ENCODE measurements at places on chromosomes 6 and 20. TPM values are rescaled to one million over a fixed set of nuclear protein-coding genes. Genes with fewer than 3 reads are reported as not detected.

DNA sequence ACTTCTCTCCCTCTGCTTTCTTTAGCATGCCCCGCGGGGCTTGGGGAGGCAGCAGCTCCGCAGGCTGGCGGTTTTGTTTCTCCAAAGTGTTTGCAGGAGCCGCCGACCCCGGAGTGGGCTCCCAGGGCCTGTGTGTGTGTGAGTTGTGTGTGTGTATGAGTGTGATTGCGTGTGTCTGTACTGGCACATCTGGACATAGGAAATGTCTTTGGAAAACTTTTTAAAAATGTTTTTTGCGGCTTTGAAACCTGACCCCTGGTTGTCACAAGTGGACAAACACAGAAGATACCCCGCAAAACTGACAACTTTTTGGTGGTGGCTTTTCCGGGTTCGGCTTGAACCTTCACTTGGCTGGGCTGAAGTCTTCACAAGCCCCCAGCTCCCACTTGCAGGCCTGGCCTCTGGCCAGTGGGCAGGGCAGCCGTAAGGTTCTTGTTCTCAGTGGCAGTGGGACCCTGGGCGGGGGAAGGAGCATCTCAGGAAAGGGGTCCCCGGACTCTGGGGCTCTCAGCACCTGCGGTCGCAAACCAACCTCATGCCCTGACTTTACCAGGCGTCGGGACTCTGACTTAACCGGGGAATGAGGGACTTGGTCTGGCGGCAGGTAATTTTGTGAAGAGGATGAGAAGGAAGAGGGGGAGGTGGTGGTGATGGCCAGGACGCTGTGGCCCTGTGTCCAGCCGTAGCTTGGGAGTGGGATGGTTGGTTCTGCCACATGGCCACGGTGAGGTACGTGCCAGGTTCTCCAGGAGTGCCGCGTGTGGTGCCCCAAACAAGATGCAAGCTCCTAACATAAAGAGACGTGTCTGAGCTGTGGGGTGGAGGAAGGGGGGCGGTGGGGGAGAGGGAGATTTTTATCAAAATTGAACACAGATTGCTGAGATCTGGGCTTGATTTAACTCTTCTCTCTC is 619 bp downstream of the DAAM2 start:
- H3K27me3 ChIP-seq, result peaks cover 64% of the 10 kb centered on the region
- H3K27ac ChIP-seq, result no peak overlapping the region
- no peaks in the 10 kb centered on the region for H3K36me3 ChIP-seq
- no peak overlapping the region for H3K4me3 ChIP-seq
- H3K4me1 ChIP-seq, result no peaks in the 10 kb centered on the region

DNA sequence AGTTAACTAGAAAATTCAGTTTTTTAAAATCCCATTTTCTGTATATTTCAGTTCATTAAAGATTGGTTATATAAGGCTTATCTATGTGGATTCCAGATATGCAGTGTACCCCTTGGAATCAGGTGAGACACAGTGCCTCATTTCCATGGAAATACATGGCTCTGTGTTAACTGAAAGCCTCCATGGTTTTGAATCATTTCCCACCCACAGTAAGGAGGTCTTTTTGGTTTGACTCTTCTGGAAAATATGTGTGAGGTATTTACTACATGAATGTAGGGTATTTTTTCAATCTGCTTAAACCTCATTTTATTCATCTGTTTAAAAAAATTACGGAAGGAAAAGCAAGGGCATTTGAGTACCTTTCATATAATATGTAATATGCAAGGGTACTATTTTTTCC is 25.5 kb downstream of the RNF144B start:
- H3K36me3 ChIP-seq, result no peaks in the 10 kb centered on the region
- H3K4me1 ChIP-seq, result peaks cover 7% of the 10 kb centered on the region
- no peak overlapping the region for H3K27ac ChIP-seq
- DNase-seq, result no peak
- H3K27me3 ChIP-seq, result no peaks in the 10 kb centered on the region
- H3K4me3 ChIP-seq, result no peak overlapping the region

- H3K4me3 ChIP-seq, result no peak overlapping the region
- H3K36me3 ChIP-seq, result no peaks in the 10 kb centered on the region
Observed at GRCh38 chr6:35161266-35161665, 20.1 kb upstream of the TCP11 start.

DNA sequence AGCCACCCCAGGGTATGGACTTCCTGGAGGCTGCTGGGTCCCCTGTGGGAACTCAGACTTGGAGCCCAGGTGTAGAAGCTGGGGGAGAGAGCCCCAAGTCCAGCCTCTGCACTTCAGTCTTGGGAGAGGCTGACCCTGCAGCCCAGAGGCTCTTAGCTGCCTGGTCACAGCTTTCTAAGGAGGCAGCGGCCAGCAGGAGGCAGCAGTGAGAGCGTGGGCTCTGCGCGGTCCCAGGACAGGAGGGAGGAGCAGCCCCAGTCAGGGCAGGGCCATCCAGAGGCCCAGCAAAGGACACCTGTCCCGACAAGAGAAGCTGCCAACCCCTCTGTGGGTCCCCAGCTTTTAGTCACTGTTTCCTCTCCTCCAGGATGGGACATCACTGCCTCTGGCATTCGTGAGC is 9.4 kb downstream of the TREML2 start:
- H3K4me3 ChIP-seq, result no peak overlapping the region
- H3K27me3 ChIP-seq, result peaks cover 86% of the 10 kb centered on the region
- no peak overlapping the region for H3K27ac ChIP-seq
- DNase-seq, result peak; percentile 72
- H3K4me1 ChIP-seq, result no peaks in the 10 kb centered on the region

- no peak overlapping the region for H3K27ac ChIP-seq
- no peaks in the 10 kb centered on the region for H3K36me3 ChIP-seq
Observed at GRCh38 chr6:89310929-89311328, 4.2 kb downstream of the GABRR2 start.

DNA sequence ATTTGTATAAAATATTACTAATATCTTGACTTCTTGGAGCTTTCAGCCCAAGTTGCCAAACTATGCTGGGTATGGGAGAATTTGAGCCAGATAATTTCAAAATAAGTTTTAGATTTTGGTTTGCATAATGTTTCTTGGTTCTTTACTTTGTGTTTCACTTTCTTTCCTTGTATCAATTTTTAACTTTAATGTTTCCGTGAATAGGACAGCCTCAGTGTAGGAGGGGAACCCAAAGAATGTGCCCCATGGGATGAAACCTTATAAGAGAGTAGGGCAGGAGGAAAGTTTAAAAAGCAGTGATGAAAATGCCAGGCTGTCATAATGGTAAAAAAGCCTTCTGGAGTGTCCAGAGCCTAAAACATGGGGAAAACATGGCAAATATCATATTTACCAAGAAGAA is 252.4 kb upstream of the IRAK1BP1 start:
- peak overlapping the region; percentile 38 for H3K27ac ChIP-seq
- H3K4me3 ChIP-seq, result no peak overlapping the region
- no peak for DNase-seq
- peaks cover 35% of the 10 kb centered on the region for H3K4me1 ChIP-seq
- H3K27me3 ChIP-seq, result no peaks in the 10 kb centered on the region

The NHLRC1 gene
- total RNA-seq, result 0.92 TPM

DNA sequence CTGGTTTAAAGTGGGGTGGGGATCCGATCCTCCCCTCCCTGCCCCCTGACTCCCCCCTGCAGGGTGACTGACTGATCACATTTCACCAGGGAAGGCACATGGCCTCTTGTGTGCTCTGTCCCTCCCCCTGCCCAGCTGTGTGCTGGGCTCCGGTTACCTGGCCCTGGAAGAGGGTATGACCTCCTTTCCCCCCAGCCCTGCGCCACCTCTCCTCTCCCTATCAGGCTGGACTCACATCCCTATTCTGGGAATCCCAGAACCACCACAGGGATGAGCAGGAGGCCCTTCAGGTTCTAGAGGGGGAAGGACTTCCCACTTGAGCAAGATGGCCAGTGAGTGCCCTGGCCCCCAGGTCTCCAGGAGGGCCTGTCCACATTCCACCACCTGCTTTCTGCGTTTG is 2.1 kb upstream of the IP6K3 start:
- DNase-seq, result no peak
- H3K4me1 ChIP-seq, result peaks cover 15% of the 10 kb centered on the region
- no peak overlapping the region for H3K27ac ChIP-seq
- H3K36me3 ChIP-seq, result no peaks in the 10 kb centered on the region

The GNAS-AS1 gene
- total RNA-seq, result not detected

The OOEP gene
- total RNA-seq, result 7.0 TPM

The RIPOR3 gene
- total RNA-seq, result 2.8 TPM

The DSP gene
- 46.4 TPM for total RNA-seq
